Stimulated activated CD8-positive, alpha-beta memory T cell treated with anti-CD3 and anti-CD28 coated beads, Interleukin-7, amount 100 ng/mL, for 1 hour (primary cell): ENCODE measurements at places on chromosomes 16 and 17.

- DNase-seq = no peak
Observed at GRCh38 chr16:3968551-3968950, 88.0 kb upstream of the CREBBP start.

- no peak for DNase-seq
Observed at GRCh38 chr17:38604479-38605403, 1.0 kb downstream of the SRCIN1 start.

GRCh38 chr17:83084621-83085056, 5.2 kb downstream of the METRNL start:
- DNase-seq = no peak

GRCh38 chr16:85754413-85754812, 3.5 kb upstream of the C16orf74 start:
- DNase-seq = no peak

DNA sequence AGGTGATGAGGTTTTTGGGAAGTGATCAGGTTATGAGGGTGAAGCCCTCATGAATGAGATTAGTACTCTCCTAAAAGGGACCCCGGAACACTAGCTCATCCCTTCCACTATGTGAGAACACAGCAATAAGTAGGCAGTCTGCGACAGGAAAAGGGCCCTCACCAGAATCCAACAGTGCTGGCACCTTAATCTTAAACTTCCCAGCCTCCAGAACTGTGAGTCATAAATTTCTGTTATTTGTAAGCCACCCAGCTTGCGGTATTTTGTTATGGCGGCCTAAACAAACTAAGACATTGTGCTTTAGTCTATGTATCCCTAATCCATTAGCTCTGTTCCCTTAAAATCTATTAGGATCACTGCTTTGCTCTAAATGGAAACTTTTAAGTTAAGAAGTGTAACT, 8.5 kb downstream of the SLFN12 start:
- DNase-seq = no peak

- DNase-seq = no peak
Observed at GRCh38 chr17:68103148-68103547, 67.6 kb downstream of the KPNA2 start.

DNA sequence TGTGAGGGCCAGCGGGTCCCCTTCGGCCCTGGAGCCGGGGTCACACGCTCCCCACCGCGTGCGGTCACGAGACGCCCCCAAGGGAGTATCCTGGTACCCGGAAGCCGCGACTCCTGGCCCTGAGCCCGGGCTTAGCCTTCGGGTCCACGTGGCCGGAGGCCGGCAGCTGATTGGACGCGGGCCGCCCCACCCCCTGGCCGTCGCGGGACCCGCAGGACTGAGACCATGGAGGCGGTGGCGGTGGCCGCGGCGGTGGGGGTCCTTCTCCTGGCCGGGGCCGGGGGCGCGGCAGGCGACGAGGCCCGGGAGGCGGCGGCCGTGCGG, at the start of gene NAGLU:
Gene NAGLU, plus strand, starts transcription at position 194 of the 324 bp plus-strand sequence. Its CDS starts 32 bp downstream, at position 226.
- peak; percentile 64 for DNase-seq

DNA sequence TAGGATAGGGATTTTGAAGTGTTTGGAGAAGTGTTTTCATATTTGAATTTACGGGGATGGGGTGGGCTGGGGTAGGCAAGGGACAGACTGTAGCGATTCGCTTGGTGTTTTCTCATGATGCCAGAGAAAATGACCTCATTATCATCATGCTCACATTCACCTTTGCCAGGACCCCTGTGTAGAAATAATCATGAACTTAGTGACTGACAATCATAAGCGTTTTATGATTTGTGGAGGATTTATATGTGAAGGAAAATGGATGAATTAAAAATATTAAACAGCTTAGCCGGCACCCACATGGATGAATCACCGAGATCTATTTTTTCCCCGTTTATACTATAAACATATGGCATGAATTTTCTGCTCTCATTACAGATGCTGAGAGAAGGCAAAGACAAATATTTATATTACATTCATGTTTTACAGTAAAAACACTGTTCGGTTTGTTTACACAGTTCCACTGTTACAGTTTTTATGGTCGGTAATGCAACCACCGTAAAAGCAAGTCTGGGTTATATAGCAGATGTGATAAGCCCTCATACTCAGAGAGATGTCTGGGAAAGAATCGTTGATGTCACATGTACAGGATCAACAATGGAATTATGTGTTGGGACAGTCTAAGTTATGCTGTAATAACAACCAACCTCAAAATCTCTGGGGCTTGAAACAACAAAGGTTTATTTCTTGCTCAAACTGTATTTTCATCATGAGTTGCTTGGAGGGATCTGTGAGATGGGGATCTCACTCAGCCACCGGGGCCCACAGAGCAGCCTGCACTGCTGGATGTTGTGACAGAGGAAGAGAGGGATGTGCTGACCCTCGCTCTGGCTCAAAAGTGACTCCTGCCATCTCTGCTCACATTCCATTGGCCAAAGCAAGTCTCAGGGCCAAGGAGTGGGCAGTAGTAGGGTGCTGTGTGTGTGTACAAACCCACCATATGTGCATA, 85.1 kb downstream of the WWOX start:
- no peak for DNase-seq

DNA sequence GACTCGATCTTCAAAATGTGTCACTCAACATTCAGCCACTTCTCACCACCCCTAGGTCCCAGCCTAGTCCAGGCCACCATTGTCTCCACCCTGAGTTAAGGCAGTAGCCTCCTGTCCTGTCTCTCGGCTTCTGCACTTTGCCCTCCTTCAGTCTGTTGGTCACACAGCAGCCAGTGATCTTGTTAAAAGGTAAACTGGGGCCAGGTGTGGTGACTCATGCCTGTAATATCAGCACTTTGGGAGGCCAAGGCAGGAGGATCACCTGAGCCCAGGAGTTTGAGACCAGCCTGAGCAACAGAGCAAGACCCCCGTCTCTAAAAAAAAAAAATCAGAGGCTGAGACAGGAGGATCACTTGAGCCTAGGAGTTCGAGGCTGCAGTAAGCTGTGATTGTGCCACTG, 25.8 kb downstream of the WWP2 start:
- DNase-seq = no peak

DNA sequence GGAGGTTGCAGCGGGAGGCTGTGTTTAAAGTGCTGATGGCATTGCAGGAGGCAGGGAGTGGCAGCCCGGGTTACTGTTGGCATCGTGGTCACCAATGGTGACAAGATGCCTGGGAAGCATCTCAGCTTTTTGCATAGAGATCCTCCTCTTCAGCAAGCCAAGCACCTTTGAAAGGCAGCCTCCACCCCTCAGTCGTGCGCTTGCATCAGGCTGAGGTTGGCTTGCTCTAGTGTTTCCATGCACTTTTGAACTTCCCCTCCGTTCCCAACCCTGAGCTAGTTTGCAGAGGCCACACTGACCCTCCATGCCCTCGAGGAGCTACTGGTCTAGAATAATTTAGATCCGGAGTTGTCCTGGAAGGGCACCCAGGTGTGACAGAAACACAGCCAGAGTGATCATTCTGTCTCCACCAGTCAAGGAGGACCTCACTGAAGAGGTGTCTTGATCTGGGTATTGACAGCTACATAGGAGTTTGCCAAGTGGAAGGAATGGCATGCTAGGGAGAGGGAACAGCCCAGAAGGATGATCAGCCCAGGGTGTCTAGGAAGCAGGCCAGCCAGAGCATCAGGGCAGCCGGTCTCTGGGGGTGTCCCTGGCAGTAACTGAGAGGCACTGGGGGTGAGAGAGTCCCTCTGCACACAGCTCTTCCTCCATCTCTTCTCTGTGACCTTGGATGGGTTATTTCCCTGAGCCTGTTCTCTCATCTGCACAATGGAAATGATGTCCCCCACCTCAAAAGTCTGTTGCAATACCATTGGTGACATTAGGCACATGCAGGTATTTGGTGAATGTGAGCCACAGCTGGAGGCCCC, 7.7 kb downstream of the BEAN1 start:
- DNase-seq = no peak

GRCh38 chr17:80656590-80656989, 112.0 kb downstream of the RPTOR start:
- DNase-seq = no peak

DNA sequence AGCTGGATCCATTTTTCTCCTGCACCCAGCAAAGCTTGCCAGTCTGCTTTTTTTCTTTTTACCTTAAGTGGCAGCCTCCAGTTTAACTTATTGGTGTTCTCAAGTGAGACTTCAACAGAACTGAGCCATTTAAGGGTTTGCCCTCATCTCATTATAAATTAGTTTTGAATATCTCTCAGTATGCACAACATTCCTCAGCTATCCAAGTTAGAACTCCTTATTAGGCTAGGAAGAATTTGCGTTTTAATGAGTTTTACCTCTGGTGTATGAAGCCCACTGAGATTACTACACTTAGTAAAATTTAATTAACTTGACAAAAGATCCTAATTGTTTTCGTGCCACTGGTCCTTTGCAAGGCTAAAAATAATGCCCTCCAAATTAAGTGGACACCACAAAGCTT, 232.4 kb downstream of the CDH11 start:
- no peak for DNase-seq

- no peak for DNase-seq
Observed at GRCh38 chr17:59629174-59629573, 9.5 kb downstream of the CLTC start.

- DNase-seq = no peak
Observed at GRCh38 chr16:10729104-10730048, 14.3 kb upstream of the NUBP1 start.

DNA sequence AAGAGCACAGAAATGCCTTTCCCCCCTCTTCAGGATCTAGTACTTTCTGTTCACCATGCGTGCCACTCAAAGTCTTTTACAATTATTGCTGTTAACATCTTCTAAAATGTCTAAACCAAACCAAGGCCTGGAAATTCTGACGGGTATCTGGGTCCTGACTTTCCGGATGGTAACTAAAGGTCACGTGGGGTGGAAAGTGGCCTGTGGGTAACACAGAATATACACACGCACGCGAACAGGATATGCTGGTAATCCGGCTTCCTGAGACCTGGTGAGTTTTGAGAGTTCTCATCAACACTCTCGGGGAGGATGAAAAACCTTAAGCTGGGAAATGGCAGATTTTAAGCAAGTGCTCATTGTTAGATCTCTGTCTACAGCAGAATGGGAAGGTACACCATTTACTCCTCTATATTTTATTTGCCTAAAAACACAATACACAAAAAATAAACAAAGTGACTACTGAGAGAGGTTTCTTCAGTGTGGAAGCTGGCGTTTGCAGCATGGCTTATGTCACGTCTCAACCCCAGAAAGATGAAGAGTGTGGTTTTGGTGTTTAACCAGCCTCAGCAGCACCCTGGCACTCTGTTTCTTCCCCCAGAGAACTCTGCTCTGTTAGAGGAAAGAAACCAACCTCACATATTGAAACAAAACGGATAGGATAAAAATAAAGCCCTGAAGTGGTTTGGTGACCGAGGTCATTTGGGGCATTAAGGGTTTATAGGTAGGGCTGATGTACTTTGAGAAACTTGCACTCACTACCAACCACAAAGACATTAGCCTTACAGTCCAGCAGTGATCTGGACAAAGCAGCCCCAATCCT, 37.3 kb downstream of the SMG6 start:
- peak; percentile 64 for DNase-seq

DNA sequence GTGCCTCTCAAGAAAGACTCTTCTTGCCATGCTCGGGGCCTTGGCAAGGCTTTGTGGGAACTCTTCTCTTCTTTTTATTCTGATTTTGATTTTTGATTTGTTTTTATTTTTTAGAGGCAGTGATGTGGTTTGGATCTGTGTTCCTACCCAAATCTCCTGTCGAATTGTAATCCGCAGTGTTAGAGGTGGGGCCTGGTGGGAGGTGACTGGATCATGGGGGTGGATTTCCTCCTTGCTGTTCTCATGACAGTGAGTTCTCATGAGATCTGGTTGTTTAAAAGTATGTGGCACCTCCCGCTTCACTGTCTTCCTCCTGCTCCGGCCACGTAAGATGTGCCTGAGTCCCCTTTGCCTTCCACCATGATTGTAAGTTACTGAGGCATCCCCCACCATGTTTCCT, 281.4 kb downstream of the CPPED1 start:
- DNase-seq = no peak

DNA sequence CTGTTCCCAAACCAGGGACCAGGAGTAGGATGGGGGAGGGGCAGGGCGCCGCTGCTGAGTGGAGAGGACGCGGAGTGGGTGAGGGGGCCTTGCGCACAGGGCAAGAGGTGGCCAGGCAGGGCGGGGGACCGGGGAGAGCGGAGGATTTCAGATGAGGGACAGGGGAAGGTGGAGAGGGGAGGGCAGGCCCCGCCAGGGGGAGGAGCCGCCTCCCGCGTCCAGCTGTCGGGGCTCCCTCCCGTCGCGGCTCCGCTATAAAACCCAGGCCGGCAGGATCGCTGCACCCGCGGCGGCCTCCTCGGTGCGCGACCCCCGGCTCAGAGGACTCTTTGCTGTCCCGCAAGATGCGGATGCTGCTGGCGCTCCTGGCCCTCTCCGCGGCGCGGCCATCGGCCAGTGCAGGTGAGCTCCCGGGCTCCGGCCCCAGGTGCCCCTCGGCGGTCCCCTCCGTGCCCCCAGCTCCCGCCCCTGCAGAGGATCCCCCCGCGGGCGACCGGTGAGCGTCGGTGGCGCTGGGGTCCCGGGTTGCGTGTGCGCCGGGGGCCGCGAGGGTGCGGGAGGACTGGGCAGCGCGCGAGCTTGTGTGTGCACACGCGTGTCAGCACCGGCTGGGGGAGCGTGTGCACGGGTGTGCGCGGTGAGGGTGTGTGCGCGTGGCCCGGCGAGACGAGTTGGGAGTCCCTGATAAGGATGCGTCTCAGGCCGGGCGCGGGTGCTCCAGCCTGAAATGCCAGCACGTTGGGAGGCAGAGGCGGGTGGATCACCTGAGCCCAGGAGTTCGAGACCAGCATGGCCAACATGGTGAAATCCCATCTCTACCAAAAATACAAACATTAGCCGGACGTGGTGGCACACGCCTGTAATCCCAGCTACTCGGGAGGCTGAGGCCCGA, at the start of gene CA4:
Gene CA4, plus strand, starts transcription at position 283 of the 892 bp plus-strand sequence. Its CDS starts 62 bp downstream, at position 345.
- DNase-seq = no peak

DNA sequence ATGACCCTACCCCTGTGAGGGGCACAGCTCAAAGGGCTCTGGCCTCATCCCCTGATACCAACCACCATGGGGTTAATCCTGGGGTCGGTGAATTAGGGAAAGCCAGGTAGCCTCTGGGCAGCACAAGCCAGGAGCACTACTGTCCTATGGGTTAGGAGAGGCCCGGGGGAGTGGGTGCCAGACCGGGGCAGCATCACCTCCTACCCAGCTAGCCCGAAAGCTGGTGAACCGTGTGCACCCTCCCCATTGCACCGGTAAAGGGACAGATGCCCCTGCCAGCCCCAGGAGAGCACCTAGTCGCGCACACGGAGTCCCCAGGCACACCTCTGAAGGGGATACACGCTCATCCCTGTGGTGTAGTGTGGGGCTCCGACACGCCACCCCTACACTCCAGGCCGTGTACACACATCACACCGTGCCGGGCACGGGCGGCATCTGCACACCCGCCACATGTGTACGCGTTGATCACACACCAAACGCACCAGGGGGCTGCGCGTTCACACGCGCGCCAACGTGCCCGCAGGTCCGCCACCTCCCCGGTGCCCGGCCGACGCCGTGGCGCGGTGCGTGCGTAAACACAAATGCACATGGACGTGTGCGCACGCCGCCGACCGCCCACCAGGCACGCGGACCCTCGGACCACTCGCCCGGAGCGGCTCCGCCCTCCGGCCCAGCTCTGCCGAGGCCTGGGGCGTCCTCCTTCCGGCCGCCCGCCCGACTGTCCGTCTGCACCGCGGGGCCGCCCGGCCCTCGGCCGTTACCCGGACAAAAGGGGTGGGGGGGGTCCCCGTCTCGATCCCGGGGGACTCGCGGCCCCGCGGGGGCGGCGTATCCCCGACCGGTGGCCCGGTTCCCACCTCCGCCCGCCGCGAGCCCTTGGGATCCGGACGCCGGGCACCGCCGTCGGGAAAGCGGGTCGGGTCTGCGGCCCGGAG, 785 bp downstream of the UBALD1 start:
- no peak for DNase-seq

- DNase-seq = no peak
Observed at GRCh38 chr17:49379926-49380325, 17.9 kb upstream of the ZNF652 start.
